ENCODE measurements at places on chromosomes 2 and 18.

DNA sequence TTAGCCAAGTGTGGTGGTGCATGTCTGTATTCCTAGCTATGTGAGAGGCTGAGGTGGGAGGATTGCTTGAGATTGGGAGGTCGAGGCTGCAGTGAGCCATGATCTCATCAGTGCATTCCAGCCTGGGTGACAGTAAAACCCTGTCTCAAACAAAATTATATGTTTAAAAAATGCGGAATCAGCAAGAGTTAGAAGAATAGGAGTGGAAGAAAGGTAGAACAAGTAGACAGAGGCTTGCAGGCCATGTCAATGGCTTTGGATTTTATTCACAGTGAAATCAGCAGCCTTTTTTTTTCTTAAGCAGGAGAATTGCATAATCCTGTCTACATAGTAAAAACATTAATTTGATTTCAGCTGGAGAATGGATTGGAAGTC is 7.8 kb upstream of the MTLN start:
- DNase-seq = no peak

GRCh38 chr18:34760444-34760843 is 50.3 kb downstream of the DTNA start:
- DNase-seq = no peak

- DNase-seq = no peak
Measured at GRCh38 chr2:179646862-179647587, 214.4 kb downstream of the ZNF385B start.

- no peak for DNase-seq
Measured at GRCh38 chr2:73993376-73993775, 8.7 kb downstream of the TET3 start.

- DNase-seq = no peak
Measured at GRCh38 chr2:68189991-68190784, 32.5 kb downstream of the PNO1 start.

- no peak for DNase-seq
Measured at GRCh38 chr2:151823651-151824050, 4.6 kb downstream of the ARL5A start.

DNA sequence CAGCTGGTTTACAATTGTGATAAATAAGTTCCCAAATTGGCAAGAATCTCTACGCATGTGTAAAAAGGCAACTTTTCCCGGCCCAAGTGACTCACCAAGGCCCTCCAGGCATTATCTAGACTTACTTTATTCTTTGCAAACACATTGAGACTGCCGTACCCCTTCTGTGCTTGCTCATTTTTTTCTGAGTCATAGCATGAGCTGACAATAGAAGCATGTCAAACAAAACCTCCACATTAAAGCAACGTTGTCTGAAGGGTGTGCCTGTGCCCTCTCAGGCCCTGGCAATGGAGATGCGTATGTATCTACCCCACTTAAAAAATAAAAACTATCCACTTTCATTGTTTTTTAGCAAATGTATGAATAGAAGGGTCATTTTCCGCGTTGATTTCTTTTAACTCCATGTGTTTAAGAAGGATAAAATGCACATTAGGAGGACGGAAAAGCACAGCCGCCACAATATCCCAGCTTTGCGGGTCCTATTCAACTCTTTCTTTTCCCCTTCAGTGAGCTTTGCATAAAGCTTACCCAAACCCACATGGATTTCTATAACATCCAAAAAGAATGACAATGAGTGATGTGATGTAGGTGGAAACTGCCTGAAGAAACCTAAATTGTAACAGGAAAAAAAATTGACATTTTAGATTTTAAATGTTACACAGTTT is 298.2 kb downstream of the CDCA7 start:
- no peak for DNase-seq

- DNase-seq = no peak
Measured at GRCh38 chr18:23812546-23813440, 123.5 kb downstream of the LAMA3 start.

- DNase-seq = no peak
Measured at GRCh38 chr2:144554492-144555210, 34.7 kb upstream of the ZEB2 start.

- DNase-seq = no peak
Measured at GRCh38 chr18:44889111-44889510, 208.4 kb downstream of the SETBP1 start.

DNA sequence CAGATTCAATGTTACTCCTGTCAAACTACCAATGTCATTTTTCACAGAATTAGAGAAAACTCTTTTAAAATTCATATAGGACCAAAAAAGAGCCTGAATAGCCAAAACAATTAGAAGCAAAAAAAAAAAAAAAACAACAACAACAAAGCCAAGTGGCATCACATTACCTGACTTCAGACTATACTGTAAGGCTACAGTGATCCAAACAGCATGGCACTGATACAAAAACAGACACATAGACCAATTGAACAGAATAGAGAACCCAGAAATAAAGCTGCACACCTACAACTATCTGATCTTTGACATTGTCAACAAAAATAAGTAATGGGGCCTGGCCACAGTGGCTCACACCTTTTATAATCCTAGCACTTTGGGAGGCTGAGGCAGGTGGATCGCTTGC is 53.2 kb downstream of the TAF4B start:
- no peak for DNase-seq

GRCh38 chr2:157320409-157320808 is 5.2 kb downstream of the ERMN start:
- DNase-seq = no peak

GRCh38 chr2:71166812-71167211 is 36.4 kb downstream of the MPHOSPH10 start:
- DNase-seq = no peak

DNA sequence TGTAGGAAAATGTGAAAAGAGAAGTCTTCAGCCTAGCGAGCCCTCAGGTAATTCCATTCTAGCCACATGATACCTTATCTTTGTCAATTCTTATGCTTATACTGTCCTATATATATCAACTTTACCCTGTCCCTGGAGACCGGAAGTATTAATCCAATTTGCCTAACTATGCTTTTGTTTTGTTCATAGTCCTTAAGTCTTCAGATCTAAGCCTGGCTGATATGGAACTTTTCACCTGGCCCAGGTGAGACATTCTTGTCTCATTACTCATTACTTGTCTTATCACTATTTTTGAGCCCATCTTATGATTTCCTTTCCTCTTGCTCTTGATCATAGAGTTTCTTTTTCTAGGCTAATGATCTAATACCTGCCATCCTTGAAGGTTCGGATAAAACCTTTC is 194.1 kb upstream of the FANCL start:
- no peak for DNase-seq

GRCh38 chr18:68275616-68276015 is 439.3 kb downstream of the TMX3 start:
- DNase-seq = no peak

DNA sequence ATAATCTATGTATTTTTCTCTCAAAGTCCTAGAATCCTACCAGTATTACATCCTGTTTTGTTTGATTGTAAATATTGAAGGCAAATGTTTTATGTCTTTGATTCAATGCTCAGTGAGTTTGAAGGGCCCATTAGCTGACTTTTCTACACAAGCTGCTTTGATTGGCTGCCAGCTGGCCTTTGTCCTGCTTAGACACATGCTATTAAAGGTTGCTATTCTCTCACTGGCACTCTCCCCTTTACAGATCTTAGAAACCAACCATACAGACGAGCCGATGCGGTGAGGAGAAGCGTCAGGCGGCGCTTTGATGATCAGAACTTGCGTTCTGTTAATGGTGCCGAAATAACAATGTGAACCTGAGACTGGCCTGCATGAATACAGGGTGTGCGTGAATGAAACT is 69.7 kb downstream of the PRPF40A start:
- no peak for DNase-seq

DNA sequence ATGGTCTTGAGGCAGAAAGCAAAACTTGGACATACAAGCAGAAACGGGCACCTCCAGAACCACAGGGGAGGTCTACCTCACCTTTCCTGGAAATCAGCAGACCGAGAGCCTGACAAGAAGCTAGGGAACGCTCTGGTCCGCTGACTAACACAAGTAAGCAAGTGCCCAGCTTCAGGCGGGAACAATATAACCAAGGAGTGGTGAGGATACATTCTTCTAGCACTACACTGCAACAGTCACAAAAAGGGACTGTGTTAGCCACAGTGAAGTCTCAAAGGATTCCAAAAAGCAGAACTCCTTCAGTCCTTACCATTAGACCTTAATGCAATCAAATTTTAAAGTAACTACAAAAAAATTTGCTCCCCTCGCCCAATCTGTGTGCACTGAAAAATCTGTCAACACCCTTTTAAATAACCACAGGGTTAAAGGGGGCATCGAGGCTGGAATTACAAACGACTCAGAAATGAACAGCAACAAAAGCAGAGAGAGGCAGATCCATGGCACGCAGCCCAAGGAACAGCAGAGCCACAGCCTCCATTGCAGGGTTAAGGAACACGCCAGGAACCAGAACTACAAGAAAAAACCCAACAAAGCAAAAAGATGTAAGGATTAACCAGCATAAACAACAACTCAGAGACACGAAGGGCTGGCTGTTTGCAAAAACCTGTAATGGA is 7.1 kb downstream of the THAP4 start:
- DNase-seq = no peak

DNA sequence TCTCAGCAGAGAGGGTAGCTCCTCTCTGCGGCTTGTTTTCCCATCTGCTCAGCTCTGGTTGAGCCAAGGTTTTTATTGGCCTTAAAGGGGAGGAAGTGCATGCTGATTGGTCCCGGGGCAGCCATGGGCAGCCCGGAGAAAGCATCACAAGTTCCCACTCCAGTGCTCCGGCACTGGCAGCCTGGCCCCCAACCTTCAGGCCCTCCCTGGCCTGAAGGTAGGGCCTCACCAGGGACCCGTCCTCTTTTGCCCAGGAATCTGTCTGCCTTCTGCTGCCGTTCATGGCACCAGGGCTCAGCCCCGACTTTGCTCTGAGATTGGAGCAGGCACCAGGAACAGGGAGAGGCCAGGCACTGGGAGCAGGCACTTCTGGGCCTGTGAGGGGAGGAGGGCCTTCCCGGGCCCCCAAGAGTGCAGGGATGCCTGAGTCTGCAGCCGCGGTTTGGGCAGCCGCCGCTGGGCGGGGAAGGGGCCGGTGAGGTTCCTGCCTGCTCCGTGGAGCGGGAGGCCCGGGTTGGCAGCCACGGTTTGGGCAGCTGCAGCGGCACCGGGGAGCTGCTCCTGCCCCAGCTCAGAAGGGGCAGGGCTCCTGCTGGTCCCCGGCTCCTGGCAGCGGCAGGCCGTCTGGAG is 17.5 kb upstream of the ILKAP start:
- no peak for DNase-seq

DNA sequence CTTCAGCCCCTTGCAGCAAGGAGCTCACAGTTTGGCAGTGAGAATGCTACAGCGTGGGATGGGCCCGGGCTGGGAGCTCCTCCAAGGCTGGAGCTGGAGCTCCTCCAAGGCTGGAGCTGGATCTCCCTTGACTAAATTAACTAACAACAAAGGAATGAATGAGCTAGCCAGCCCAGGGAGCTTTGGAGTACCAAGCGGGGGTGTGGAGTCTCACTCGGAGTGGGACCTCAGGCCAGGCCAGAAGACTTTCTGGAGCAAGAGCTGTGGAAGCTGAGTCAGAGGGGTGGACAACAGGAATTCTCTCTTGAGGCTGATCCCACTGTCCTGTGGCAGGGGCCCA is 244.7 kb upstream of the HS6ST1 start:
- DNase-seq = no peak

DNA sequence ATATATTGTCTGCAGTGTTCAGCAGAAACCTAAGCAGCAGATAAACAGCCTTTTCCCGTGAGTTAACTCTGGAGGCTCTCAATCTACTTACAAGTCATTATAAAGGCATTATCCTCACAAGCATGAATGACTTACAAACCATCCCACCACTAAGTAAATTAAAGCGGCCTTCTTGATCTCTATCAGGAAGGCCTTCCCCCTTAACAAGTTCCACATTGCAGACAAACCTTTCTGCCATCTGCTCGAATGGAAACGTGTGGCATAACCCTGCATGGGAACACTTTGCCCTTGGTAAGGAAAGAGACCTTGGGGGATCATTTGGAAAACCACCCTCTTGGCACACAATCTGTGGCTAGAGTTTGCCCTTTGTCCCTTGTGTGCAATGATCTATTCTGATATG is 199.5 kb downstream of the OSR1 start:
- DNase-seq = no peak

DNA sequence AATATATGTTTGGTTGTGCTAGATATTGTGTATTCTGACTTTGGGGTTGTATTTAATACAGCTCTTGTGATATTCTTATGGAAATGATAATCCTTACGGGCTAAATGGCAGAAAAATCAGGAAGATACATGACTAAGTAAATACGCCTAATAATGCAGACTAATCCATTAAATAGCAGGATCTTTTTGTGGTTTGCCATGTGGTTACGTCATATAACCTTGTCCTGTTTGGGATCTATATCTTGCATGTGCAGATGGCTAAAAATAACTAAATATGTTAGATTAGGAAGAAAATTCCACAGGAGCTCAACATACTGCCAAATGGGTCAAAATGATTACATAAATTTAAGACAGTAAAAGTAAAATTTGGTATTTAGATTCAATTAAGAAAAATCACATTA is 83.0 kb downstream of the NEB start:
- no peak for DNase-seq

DNA sequence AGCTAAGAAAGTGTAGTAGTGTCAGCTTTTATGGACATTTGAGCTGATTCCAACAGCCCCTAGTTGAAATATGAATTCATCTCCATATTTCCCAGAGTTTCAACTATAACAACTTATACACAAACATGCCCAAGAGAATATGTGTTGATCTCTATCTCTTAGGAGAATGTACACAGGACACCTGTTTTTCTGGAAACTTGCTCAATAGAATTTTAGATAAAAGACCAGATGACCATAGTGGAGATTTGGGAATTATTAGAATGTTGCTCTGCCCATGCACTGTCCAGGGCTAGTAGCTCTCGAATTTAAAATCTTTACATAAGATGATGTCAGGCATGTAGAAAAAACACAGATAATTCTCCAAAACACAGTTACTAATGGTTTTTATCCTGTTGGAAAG is 162.3 kb upstream of the VRK2 start:
- DNase-seq = no peak

DNA sequence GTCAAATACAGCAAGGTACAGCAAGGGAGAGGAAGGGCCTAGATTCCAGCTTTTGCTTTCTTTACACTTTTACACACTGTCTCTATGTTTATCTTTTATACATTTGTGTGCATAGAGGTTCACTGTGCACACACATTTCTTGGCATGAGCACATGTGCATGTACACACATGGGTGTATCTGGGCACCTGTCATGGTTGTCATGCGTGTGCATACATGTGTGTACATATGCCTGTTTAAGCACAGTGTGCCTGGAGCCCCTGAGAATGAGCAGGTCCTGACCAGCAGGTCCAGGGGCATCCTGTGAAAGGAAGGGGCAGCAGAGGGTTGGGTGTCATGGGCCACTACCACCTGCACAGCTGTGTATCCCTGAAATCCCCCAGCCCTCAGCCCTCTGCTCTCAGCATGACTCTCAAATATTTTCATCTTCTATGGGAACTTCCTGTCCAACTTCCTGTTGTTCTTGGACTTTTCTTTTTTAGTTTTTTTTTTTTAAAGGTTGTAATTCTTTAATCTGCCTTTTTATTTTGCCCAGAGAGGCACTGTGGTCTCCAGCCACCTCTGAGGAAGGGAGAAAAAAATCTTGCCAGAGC is 97.0 kb upstream of the EPAS1 start:
- DNase-seq = no peak

GRCh38 chr2:226536410-226536809 is 263.2 kb downstream of the IRS1 start:
- DNase-seq = no peak
